Breast epithelium (tissue), 4 donors: ENCODE measurements at places on chromosomes 11 and 22. TPM values are rescaled to one million over a fixed set of nuclear protein-coding genes. Genes with fewer than 3 reads are reported as not detected.

Gene CBLIF
- total RNA-seq: not detected

Gene ZP1
- not detected for total RNA-seq

Gene CSNK2A3
- total RNA-seq: 1.3 TPM

Gene MMP10
- not detected for total RNA-seq

Gene BTG4
- not detected for total RNA-seq

Gene RAB36
- total RNA-seq: 2.9 TPM

Gene SHISAL1
- 1.2 TPM for total RNA-seq

Gene NAALAD2
- total RNA-seq: 3.8 TPM

Gene FAM180B
- total RNA-seq: not detected

Gene CARNS1
- 0.66 TPM for total RNA-seq

- H3K36me3 ChIP-seq: no peaks in the 10 kb centered on the region
- no peaks in the 10 kb centered on the region for H3K4me1 ChIP-seq
- peak overlapping the region; percentile 96 for H3K4me3 ChIP-seq
- H3K27me3 ChIP-seq: no peaks in the 10 kb centered on the region
- H3K27ac ChIP-seq: peak overlapping the region; percentile 93
- peak; percentile 61 for DNase-seq
Observed at GRCh38 chr11:95231881-95232605, 1.0 kb upstream of the SESN3 start.

DNA sequence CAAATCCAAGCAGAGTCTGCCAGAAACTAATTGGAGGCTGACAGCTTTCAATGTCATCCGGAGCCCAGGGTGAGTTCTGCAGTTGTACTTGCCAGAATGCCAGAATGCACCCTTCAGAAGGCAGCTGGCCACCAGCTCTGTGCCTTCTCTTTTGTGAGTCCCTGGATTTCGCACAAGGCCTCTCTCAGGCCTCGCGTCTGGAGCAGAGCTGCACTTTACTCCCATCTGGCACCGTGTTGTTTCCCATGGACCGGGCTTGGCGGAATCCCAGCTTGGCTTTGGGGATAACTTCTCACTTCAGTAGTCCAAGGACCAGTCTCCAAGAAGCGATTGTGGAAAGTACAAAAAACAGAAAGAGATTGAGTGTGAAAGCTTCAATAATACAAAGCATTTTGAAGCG lies 451.3 kb upstream of the KIRREL3 start:
- no peaks in the 10 kb centered on the region for H3K4me1 ChIP-seq
- no peak overlapping the region for H3K27ac ChIP-seq
- no peak for DNase-seq
- H3K4me3 ChIP-seq: no peak overlapping the region
- no peaks in the 10 kb centered on the region for H3K27me3 ChIP-seq

GRCh38 chr22:19909350-19910179 lies 32.0 kb upstream of the COMT start:
- H3K4me3 ChIP-seq: no peak overlapping the region
- H3K36me3 ChIP-seq: no peaks in the 10 kb centered on the region
- peak; percentile 75 for DNase-seq
- no peaks in the 10 kb centered on the region for H3K27me3 ChIP-seq
- no peaks in the 10 kb centered on the region for H3K4me1 ChIP-seq
- no peak overlapping the region for H3K27ac ChIP-seq

GRCh38 chr11:43987384-43988039 lies 45.1 kb downstream of the C11orf96 start:
- peak; percentile 64 for DNase-seq
- H3K4me1 ChIP-seq: no peaks in the 10 kb centered on the region
- no peak overlapping the region for H3K4me3 ChIP-seq
- peak overlapping the region; percentile 60 for H3K27ac ChIP-seq
- no peaks in the 10 kb centered on the region for H3K36me3 ChIP-seq

GRCh38 chr11:45233121-45233803 lies 52.9 kb downstream of the SYT13 start:
- DNase-seq: no peak
- H3K4me1 ChIP-seq: no peaks in the 10 kb centered on the region
- H3K4me3 ChIP-seq: no peak overlapping the region
- H3K36me3 ChIP-seq: no peaks in the 10 kb centered on the region
- no peak overlapping the region for H3K27ac ChIP-seq

- no peak overlapping the region for H3K4me3 ChIP-seq
- no peak overlapping the region for H3K27ac ChIP-seq
- H3K27me3 ChIP-seq: no peaks in the 10 kb centered on the region
Observed at GRCh38 chr11:108733479-108734116, 68.7 kb downstream of the DDX10 start.

- H3K4me3 ChIP-seq: no peak overlapping the region
- no peaks in the 10 kb centered on the region for H3K36me3 ChIP-seq
- H3K4me1 ChIP-seq: no peaks in the 10 kb centered on the region
- H3K27ac ChIP-seq: no peak overlapping the region
- DNase-seq: no peak
Observed at GRCh38 chr22:28538922-28539321, 140.7 kb downstream of the TTC28 start.

- DNase-seq: peak; percentile 63
- H3K4me1 ChIP-seq: no peaks in the 10 kb centered on the region
- H3K36me3 ChIP-seq: no peaks in the 10 kb centered on the region
- H3K27me3 ChIP-seq: no peaks in the 10 kb centered on the region
Observed at GRCh38 chr11:62081378-62082291, 42.2 kb upstream of the INCENP start.

GRCh38 chr11:57711414-57712255 lies at the start of gene MED19:
MED19 (minus strand) TSS chr11:57712215; CDS start chr11:57712179, 36 bp downstream.
- peak within 1 kb of the TSS; percentile 92 for H3K4me3 ChIP-seq
- peaks cover 5% of the 10 kb centered on the region for H3K4me1 ChIP-seq
- H3K36me3 ChIP-seq: no peaks in the 10 kb centered on the region
- peak; percentile 89 for DNase-seq
- H3K27me3 ChIP-seq: no peaks in the 10 kb centered on the region

GRCh38 chr22:22847241-22847640 lies 40.4 kb upstream of the IGLL5 start:
- H3K36me3 ChIP-seq: no peaks in the 10 kb centered on the region
- H3K27me3 ChIP-seq: no peaks in the 10 kb centered on the region
- H3K4me1 ChIP-seq: no peaks in the 10 kb centered on the region
- H3K4me3 ChIP-seq: no peak overlapping the region
- no peak for DNase-seq

DNA sequence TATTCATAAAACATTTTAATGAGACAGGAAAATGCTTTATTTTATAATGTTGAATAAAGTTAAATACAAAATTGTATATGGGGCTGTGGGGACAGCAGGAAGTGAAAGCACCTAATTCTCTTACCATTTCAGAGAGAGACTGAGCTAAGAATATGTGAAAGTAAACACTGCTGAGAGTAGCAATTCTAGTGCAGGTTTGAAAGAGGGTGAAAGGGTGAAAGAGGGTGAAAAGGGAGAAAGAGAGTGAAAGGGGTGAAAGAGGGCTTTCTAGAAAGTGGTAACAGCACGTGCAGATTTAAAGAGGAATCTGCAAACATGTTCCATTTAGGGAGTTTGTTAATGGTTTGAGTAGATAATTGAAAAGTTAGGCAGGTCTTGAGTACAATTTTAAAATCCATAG lies 652.0 kb upstream of the CCDC90B start:
- DNase-seq: no peak
- no peaks in the 10 kb centered on the region for H3K27me3 ChIP-seq
- H3K27ac ChIP-seq: no peak overlapping the region
- H3K4me3 ChIP-seq: no peak overlapping the region
- no peaks in the 10 kb centered on the region for H3K36me3 ChIP-seq

DNA sequence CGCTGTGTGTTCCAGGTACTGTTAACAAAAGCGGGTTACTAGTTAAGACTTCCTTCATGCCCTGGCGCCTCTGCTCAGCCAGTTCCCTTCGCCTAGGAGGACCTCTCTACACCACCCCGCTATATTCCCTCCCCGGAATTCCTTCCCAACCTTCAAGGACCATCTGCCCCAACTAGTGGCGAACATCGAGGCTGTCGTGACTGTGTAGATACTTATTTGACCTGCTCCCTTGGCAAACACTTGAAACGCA lies 450 bp upstream of the BCL2L13 start:
- no peaks in the 10 kb centered on the region for H3K36me3 ChIP-seq
- DNase-seq: no peak
- H3K4me3 ChIP-seq: peak overlapping the region; percentile 75

GRCh38 chr22:21754523-21754922 lies 18.9 kb upstream of the YPEL1 start:
- H3K27me3 ChIP-seq: no peaks in the 10 kb centered on the region
- DNase-seq: no peak
- H3K36me3 ChIP-seq: no peaks in the 10 kb centered on the region
- no peak overlapping the region for H3K27ac ChIP-seq
- no peaks in the 10 kb centered on the region for H3K4me1 ChIP-seq
- H3K4me3 ChIP-seq: no peak overlapping the region

- peaks cover 19% of the 10 kb centered on the region for H3K4me1 ChIP-seq
- no peaks in the 10 kb centered on the region for H3K27me3 ChIP-seq
- H3K36me3 ChIP-seq: no peaks in the 10 kb centered on the region
- H3K27ac ChIP-seq: peak overlapping the region; percentile 86
- DNase-seq: no peak
- H3K4me3 ChIP-seq: peak overlapping the region; percentile 81
Observed at GRCh38 chr11:119029340-119030028, 1.2 kb downstream of the SLC37A4 start.

- no peak overlapping the region for H3K4me3 ChIP-seq
- no peaks in the 10 kb centered on the region for H3K4me1 ChIP-seq
- H3K27me3 ChIP-seq: no peaks in the 10 kb centered on the region
- no peak for DNase-seq
Observed at GRCh38 chr11:106723071-106723470, 295.2 kb downstream of the GUCY1A2 start.
